ENCODE measurements at places on chromosomes 12 and 14. TPM values are rescaled to one million over a fixed set of nuclear protein-coding genes. Genes with fewer than 3 reads are reported as not detected.

Gene OR6J1
- total RNA-seq: not detected

Gene BDKRB2
- total RNA-seq: 2.7 TPM

Gene PRB2
- total RNA-seq: 0.20 TPM

Gene WNT5B
- 22.7 TPM for total RNA-seq

Gene C12orf50
- total RNA-seq: not detected
